SJSA1 (cell line): ENCODE measurements at places on chromosomes 1 and 21.

- DNase-seq, result no peak
Measured at GRCh38 chr21:21845901-21846300, 847.7 kb downstream of the NCAM2 start.

GRCh38 chr1:237269938-237270337 is 228.0 kb downstream of the RYR2 start:
- DNase-seq, result no peak

DNA sequence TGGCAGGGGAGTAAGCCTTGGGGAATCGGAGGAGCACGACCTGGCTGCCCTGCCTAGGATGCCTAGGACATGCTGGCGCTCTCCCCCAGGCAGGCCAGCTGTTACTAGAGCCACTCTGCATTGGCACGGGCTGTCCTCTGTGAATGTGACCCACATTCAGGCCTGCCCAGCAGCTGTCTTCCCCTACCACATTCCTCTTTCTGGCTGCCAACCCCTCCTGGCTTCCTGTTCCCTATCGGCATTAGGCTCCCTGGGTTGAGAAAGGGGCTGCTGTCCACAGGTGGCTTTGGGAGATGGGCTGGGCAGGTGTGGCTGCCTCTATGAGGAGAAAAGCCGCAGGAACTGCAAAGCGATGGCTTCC is 2.3 kb upstream of the NFASC start:
- DNase-seq, result no peak

DNA sequence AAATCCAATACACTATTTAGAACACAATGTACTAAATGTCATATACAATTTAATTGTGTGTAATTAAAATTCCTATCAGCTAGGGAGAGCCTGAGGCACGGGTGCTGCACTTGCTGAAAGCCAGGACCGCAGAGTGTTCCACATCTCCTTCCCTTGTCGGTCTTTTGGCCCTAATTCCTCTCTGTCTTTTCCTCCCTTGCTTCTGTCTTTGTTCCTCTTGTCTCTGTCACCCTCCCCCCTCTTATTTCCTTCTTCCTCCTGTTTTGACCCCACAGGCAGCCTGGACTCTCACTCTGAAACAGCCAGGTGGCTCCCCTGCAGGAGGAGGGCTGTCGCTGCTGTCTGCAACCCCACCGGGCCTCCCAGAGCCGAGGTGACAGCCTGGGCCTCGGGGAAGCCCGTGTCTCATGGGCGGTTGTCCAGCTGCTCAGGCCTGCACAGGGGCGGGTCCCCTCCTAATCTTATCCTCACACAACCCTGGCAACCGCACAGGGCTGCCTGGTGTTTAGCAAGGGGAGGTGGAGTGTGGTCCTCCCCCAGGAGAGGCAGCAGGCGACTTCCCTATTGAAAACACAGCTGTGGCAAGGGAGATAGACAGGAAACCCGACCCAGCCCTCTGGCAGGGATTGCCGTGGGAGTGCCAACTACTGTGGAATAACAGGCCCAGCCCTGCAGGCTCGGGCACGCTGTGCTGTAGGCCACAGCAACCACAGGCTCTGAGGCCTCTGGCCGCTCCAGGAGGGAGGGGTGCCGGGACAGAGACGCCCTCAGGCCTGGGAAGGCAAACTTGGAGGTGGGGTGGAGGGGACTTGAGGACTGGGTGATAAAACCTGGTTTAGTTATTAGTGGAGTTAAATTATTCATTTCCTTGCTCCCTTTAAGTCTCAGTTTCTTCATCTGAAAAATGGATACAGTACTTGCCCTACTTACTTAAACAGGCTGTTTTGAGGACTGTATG is 68.8 kb upstream of the WDR26 start:
- peak; percentile 90 for DNase-seq

DNA sequence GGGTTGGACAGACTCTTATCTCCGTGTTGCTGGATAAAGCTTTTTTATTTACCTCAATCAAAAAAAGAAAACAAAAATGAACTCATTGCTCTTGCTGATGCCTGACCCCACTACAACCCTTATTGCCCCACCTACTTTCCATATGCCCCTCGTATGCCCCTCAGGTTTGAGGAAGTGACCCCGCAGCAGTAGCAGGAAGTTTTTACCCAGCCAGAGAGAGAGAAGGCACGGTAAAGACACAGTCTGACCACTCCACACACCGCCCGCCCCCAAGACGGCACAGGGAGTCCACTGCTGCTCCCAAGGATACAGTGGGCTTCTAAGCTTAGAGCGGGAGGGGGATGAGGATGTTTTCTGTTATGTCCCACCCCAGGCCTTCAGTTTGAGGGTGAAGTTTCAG is 9.8 kb downstream of the PLEKHO1 start:
- DNase-seq, result no peak

DNA sequence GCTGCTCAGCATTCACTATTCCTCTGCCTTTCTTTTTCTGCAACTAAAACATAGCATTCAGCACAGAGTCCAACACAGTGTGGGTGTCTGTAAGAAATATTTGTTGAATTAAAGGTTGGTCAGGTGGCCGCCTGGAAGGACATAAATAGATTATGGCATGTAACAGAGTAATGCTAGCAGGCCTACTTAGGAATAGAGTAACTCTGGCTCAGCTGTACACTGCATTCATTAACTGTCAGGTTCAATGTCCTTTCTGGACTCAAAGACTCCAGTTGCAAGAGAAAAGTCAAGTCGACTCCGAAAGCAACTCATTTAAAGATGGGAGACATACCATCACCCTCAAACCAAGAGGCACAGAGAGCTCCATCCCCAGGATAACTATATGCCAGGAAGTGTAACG is 116.0 kb downstream of the LMX1A start:
- no peak for DNase-seq

DNA sequence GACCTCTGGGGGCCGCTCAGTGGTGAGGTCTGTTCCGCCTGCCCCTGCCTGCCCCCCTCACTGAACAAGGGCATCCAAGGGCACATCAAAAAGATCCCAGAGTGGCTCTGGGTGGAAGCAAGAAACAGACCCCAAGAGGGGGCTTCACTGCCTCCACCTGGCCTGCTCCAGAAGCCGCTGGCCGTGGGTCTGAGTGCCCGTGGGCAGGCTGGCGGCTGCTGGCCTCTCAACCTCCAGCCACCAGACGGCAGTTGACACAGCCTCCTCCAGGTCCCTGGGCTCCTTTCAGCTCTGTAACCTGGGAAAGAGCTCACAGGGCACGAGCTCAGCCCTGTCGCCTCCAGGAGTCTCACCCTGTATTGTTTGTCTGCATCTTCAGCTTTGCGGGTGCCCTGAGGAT is 56.3 kb downstream of the SLX9 start:
- no peak for DNase-seq

- DNase-seq, result peak; percentile 46
Measured at GRCh38 chr1:37811027-37811655, 3.1 kb upstream of the YRDC start.

GRCh38 chr1:170114906-170115305 is 30.9 kb upstream of the NTMT2 start:
- DNase-seq, result no peak

GRCh38 chr1:50458507-50458906 is 35.3 kb upstream of the DMRTA2 start:
- no peak for DNase-seq

DNA sequence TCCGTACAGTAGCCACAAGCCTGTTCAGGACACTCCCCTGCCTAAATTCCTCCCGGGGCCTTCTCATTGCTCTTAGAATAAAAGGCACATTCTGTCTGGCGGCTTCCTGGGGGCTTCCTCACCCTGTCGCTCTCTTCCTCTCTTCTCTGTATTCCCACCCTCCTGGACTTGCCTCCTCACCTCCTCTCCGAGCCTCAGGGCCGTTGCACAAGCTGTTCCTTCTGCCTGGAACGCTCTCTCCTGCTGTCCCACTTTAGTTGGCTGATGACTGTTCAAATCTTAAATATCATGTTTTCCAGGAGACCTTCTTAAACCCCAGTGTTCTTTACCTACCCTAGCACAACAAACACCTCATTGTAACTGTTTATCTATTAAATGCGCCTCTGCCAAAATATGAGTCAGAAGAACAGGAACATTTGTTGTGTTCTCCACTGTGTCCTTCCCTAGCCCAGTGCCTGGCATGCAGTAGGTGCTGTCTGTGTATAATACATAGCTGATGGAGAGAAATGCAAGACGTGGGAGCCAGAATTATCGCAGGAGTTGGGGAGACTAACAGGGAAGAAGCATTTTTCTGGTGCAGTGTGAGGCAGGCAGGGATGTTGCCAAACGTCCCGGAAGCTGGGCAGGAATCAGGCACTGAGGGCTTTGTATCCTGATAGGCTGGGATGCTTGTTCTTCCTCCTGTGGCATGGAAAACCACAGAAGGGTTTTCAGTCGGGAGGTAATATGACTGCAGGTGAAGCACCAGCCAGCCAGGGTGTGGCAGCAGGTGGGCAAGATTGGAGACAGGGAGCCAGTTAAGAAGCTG is 24.1 kb upstream of the THRAP3 start:
- DNase-seq, result no peak

GRCh38 chr1:192668409-192668983 is 32.5 kb downstream of the RGS13 start:
- DNase-seq, result no peak

DNA sequence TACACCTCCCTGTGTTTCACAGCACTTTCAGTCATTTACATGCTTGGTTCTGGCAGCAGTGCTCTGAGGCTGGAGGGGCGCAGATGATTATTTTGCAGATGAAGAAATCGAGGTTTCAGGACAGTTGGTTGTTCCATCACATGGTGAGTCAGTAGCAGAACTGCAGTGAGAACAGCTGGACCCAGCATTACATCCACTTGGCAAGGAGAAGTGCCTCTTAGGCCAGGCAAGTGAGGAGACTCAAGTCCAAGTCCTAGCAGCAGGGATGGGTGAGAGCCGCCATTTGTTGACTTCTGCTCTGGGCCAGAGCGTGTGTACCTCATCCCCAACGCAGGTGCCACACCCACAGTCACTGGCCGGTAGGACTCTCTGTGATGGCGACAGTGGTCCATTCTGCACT is 26.8 kb upstream of the EPHA8 start:
- no peak for DNase-seq

DNA sequence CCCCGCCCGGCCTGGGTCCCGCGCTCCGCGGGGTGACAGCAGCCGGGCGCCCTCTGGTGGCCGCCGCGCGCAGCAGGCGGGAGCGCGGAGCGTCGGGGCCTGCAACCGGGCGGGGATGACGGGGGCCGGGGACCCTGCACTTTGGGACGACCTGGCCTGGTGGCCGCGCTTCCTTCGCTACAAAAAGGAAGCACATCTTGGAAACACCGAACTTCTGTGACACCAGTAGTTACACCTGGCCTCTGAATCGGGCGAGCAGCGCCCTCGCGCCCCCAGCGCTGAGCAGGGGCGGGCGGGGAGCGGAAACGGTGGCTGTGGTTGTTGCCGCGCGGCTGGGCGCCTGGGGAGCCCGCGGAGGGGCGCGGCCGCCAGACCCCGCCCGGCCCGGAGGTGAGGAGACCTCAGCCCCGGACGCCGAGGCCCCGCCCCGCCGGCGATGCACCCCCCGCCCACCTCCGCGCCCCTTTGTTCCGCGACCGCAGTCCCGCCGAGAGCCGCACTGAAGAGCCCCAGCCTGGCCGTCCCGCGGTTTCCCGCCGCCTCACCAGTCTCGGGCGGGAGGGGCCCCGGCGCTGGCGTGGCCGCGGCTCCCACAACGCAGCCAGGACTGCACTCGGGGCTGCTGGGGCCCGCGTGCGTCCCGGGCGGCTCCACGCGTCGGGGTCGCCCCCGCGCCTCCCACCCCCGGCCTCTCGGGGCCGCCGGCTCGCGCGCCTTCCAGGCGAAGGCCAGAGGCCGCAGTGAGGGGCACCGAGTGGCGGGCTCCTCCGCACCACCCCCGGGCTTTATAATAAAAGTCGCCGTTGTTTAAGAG is 59.3 kb downstream of the H3-3A start:
- DNase-seq, result peak; percentile 66

- DNase-seq, result peak; percentile 66
Measured at GRCh38 chr21:34642211-34643075, 26.4 kb upstream of the CLIC6 start.

- no peak for DNase-seq
Measured at GRCh38 chr1:210800301-210800700, 333.6 kb downstream of the KCNH1 start.

DNA sequence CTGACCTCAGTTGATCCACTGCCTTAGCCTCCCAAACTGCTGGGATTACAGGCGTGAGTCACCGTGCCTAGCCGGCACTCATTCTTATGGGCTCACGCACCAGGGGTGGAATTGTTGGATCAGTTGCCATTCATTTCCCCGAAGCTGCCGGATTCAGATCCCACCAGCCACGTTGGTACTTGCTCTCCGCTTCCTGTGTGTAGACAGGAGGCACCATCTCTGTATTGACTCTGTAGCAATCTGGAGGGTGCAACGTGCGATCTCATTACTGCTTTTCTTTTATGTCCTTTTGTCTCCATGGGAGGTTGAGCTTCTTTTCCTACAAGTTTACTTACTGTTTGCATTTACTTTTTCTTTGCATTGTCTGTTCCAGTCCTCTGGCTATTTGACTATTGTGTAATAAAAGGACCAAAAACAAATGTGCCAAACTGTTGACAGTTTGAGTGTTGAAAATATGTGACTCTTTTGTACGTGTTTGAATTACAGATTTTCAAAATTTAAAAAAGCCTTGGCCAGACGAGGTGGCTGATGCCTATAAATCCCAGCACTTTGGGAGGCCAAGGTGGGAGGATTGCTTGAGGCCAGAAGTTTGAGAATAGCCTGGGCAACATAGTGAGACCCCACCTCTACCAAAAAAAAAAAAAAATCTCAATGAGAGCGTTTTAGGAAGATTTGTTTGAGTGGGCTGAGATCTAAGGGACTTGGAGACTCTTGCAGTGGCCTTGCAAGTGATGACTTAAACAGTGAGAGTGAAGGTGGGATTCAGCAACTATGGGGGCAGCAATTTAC is 39.1 kb downstream of the SPSB1 start:
- DNase-seq, result peak; percentile 94

DNA sequence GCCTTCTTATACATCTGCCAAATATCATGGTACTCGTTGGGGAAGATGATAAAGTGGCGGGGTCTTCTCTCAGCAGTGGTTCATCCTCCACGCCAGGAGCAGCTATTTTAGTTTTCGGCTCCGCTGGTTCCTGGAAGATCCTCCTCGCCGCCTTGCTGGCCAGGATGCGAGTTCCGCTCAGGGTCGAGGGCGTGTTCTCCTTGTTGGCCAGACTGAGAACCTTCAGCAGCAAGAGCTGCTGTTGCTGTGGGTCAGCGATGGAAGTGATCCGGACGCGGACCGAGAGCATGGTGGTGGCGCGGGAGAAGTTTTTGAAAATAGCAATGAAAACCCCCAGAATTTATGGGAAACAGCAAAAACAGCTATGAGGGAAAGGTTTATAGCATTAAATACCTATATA is 11.4 kb upstream of the CFAP126 start:
- peak; percentile 34 for DNase-seq

- DNase-seq, result no peak
Measured at GRCh38 chr1:91806769-91807700, 78.9 kb downstream of the TGFBR3 start.
